Activated T-helper 1 cell treated with anti-CD3 and anti-CD28 coated beads, Interleukin-12 subunit alpha, Interleukin-12 subunit beta, Interleukin-2, Interleukin-4 antibody, amounts not matched to agents 30 ng/mL and 10 ng/mL and 1 ng/mL, durations not matched to agents 14 hours and 24 hours and 36 hours (primary cell): ENCODE measurements at places on chromosomes 7 and 10. TPM values are rescaled to one million over a fixed set of nuclear protein-coding genes. Genes with fewer than 3 reads are reported as not detected.

DNA sequence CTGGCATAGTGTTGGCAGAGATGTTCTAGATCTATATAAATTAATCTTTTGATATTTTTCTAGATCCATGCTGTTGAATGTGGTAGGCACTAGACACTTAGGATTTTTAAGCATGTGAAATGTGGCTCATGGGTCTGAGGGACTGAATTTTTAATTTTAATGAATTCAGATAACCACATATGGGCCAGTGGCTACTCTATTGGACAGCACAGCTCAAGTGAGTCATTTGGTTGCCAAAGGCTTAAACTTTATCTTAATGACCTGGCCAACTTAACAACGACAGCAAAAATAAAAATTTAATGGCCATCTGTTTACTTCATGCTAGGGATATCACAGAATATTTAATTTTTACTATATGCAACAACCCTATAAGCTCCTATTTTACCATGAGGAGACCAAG, 61.4 kb downstream of the CDK14 start:
- no peak for DNase-seq

- peak; percentile 27 for DNase-seq
Observed at GRCh38 chr10:5666008-5666840, at the start of gene ASB13. TSS of gene ASB13 (minus strand) at chr10:5666595. CDS start at chr10:5666551, 44 bp downstream.

- no peak for DNase-seq
Observed at GRCh38 chr7:70474639-70475234, 657.2 kb upstream of the GALNT17 start.

The MALSU1 gene
- total RNA-seq = 92.3 and 92.8 TPM in 2 replicates

- DNase-seq = no peak
Observed at GRCh38 chr7:96657347-96658021, 52.2 kb downstream of the SEM1 start.

The ACSM6 gene
- not detected in 2 replicates for total RNA-seq

DNA sequence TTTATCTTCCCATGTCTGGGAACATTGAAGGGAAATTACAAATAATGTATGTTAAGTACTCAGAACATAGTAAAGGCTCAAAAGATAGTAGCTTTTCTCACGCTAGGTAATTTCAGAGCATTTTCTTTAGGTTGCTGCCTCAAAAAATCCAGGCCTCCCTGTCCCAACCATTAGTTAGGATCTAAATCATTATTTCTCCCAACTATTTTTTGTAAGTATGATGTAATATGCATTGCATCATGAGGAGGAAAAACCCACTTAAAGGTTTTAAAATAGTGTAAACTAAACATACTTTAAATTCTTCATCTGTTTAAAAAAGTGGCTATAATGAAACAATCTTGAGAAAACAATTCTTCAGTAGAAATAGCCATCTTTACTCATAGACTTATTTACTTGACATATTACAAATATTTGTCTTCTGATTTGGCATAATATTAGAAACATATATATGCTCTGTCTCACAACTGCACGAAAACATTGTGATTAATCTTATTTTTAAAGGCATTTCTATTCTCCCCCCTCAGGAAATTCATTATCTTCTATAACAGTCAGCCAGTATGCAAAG, 329.3 kb downstream of the ELMO1 start:
- DNase-seq = no peak

DNA sequence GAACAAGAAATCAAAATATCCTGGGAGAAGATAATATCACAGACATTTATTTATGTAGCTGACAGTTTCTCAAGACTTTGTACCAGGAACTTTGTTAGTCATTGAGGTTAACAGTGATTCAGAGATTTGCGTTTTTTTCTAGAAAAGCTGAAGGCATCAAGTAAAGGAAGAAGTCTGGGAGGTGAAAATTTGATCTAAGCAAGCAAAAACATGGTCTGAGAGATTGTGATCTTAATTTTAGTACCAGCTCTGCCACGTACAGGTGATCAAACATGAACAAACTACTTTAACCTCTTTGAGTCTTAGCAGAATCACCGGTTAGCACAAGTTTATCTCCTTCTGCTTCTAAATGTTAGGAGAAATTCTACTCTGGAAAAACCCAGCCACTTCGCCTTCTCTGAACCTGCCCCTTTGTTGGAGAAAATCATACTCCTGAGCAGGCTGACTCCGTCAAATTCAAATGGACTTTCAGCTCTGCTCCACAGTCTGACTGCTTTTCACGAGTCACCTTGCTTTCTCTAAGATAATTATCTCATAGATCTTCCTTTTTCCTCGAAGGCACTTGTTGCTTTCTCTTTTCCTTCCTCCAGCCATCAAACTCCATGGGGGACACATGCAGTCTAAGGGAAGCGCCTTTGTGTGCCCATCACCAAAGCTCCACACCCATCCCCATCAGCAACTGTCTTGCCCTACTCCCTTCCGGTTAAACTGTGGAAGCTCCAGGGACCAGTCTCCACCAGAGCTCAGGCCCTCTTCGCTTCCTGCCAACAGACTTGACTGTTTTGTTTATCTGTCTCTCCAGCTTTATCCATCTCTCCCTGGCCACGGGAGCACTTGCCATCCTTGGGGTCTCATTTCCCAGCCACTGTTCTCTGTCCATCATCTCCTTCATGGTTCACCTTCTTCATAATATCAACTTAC, 86.3 kb downstream of the PRKCQ start:
- no peak for DNase-seq

DNA sequence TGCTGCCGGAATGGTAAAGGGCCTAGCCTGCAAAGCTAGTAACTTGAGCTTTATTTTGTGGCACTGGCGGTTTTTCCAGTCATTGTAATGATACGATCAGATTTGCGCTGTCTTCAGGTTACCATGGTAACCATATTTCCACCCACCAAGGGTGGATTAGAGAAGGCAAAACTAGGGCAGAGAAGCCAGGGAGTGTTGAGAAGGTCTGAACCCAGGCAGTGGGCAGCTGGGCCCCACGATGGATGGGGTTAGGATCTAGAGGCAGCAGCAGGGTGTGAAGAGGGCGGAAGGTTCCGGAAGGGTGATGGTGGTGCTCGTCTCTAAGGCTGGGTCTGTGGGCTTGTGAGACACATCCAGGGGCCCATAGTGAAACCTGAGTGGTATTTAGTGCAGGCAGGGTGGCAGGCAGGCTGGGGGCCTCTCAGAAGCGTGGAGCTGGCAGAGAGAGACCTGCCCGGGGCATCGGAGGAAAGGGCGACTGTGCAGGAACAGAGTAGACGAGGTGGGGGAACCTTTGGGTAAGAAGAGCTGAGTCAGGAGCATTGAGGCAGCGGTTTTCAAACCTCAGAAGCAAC, 87.9 kb upstream of the GTF2I start:
- no peak for DNase-seq

- no peak for DNase-seq
Observed at GRCh38 chr7:3922175-3922635, 621.2 kb downstream of the SDK1 start.

The CREB5 gene
- not detected in 2 replicates for total RNA-seq

DNA sequence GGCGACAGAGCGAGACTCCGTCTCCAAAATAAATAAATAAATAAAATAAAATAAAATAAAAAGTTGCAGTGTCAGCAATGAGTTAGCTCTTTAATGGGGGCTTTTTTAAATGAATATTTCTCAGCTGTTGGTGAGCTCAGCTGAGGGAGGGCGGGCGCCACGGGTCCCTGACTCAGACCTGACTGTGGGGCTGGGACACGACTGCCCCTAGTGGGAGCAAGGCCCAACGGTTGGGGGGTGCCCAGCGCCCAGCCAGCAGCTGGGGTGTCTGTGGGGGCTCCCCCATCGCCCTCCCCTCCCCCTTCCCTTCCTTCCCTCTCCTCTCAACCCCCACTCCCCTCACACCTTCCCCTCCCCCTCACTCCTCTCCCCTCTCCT, 46.6 kb downstream of the PWWP2B start:
- DNase-seq = peak; percentile 49

The CTAGE6 gene
- 0.93 TPM in 1 of 2 replicates, not detected in the other for total RNA-seq

- no peak for DNase-seq
Observed at GRCh38 chr7:78406531-78406930, 608.0 kb downstream of the PHTF2 start.

The AKR1C2 gene
- total RNA-seq = not detected in 2 replicates

GRCh38 chr7:117600911-117601310, 121.1 kb downstream of the CFTR start:
- no peak for DNase-seq

DNA sequence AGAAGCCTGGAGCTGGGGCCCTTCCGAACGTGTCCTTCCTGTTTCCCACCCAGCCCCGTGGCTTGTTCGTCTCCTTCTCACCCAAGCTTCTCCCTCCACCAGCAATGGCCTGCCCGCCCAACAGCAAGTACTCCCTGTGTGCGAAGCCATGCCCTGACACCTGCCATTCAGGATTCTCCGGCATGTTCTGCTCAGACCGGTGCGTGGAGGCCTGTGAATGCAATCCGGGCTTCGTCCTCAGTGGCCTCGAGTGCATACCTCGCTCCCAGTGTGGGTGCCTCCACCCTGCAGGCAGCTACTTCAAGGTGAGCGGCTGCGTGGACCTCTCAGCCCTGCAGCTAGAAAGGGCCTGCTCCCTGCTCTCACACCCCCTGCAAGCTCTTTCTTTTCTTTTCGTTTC, 31.9 kb downstream of the ZAN start:
- no peak for DNase-seq

DNA sequence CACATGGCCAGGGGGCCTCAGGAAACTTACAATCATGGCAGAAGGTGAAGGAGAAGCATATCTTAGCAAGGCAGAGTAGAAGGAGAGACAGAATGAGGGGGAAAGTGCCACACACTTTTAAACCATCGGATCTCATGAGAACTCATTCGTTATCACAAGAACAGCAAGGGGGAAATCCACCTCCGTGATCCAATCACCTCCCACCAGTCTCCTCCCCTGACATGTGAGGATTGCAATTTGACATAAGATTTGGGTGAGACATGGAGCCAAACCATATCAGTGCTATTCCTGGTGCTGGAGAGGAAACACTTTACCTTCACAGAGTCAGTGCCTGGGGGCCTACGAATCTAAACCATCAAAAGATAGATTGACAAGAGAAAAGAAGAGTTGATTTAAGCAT, 61.8 kb downstream of the LGI1 start:
- no peak for DNase-seq

GRCh38 chr10:83301732-83302131, 837.6 kb upstream of the GHITM start:
- no peak for DNase-seq

GRCh38 chr7:135802697-135803096, 54.1 kb upstream of the FAM180A start:
- no peak for DNase-seq

The ACSL5 gene
- total RNA-seq = 46.7 and 50.7 TPM in 2 replicates

DNA sequence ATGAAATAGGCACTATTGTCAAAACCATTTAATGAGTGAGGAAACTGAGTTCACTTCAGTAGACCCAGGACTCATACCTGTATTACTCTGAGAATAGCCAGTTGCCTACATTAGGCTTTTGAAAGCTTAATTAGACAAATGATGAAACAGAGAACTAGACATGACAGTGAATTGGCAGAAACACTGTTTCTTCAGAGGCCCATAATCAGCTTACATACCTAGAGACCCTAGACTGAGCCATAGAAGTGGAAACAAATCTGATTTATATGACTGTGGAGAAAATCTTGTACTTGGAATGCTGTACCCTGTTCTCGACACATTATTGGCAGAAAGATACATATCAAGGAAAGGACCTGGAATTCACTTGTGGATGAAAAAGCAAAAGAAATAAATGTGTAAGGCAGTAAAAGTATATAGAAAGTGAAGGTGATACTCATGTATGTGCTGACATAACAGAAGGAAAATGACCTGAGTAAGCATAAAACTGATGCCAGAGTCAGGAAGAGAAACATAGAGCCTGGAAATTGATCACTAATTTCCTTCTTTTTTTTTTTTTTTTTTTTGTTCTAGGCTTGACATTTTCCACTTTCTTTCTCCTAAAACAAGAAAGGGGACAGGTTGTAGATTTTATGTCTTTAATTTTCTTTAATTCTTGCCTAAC, 251.5 kb downstream of the BICC1 start:
- no peak for DNase-seq

DNA sequence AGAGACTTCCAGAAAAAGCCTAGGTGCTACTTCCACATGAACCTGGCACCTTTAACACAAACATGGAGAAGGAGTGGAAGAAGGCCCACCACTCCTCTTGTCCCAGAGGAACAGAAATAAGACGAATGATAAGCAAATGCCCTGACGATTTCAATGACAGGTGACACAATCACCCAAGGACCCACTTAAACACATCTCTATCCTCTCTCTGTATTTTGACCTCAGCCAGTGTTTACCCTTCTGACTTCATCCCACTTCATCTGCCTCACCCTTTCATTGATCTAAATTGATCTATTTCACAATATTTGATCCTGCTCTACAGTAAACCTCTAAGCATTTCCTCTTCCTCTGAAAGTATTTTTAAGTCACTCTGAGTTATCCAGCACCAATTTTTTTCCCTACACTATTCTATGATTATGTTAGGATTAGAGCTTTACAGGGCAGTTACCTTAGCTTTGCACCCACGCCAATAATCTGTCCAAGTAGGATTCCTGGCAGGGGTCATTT, 9.1 kb downstream of the GOT1 start:
- no peak for DNase-seq

The WDR86 gene
- total RNA-seq = not detected in 2 replicates

The C7orf57 gene
- total RNA-seq = 0.10 and 0.31 TPM in 2 replicates

The GALNT17 gene
- not detected in 2 replicates for total RNA-seq

GRCh38 chr10:60155943-60156683, 233.6 kb downstream of the ANK3 start:
- no peak for DNase-seq

The STAG3 gene
- total RNA-seq = 25.0 and 30.6 TPM in 2 replicates

- DNase-seq = no peak
Observed at GRCh38 chr7:2785071-2785500, 59.0 kb downstream of the GNA12 start.

DNA sequence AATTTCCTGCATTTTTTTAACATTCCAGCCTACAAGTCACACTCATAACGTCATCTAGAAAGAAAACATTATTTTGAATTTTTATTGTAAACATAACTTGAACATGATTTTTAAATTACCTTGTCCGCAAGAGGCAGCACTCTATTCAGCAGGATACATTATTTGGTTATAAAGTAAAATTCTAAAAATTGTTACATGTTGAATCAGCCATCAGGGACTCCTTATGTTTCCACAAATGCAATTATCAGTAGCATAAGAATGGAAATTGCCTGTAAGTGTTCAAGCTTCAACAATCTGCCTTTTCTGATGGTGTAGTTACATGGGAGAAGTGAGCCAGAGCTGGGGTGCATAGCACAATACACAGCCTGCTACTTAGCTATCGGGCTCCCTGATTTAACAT, 97.5 kb downstream of the ZNF365 start:
- no peak for DNase-seq

GRCh38 chr10:10831085-10831484, 186.6 kb upstream of the CELF2 start:
- no peak for DNase-seq

The RUFY2 gene
- 10.4 and 12.3 TPM in 2 replicates for total RNA-seq

GRCh38 chr10:11439523-11440053, 171.9 kb downstream of the USP6NL start:
- no peak for DNase-seq

DNA sequence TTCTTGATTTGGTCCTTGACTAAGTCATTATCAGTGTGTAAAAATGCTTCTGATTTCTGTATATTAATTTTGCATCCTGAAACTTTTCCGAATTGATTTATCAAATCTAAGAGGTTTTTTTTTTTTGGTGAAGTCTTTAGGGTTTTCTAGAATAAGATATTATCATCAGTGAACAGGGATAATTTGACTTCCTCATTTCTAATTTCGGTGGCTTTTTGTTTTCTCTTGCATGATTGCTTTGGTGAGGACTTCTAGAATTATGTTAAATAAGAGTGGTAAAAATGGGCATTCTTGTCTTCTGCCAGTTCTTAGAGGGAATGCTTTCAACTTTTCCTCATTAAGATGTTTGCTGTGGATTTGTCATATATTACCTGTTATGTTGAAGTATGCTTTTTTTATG, 170.5 kb downstream of the CCDC7 start:
- no peak for DNase-seq
